ENCODE measurements at places on chromosomes 1 and 21.

DNA sequence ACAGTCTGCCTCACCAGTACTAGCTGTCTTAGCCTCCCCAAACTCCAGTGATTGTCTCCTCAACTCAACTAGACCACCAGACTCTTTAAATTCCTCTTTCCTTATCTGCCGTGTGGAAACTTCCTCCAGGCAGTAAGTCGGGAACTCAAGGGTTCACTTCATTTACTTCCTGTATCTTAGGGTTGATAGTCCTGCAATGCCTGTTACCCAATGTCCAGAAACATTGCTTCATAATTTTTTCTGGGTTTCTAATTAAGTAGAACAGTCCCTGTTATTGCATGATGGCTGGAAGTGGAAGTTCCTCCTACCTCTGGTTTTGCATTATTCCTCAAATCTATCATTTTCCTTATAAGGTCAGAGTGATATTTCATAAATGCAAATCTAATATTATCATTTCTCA, 60.8 kb upstream of the RNF11 start:
- DNase-seq, result no peak

DNA sequence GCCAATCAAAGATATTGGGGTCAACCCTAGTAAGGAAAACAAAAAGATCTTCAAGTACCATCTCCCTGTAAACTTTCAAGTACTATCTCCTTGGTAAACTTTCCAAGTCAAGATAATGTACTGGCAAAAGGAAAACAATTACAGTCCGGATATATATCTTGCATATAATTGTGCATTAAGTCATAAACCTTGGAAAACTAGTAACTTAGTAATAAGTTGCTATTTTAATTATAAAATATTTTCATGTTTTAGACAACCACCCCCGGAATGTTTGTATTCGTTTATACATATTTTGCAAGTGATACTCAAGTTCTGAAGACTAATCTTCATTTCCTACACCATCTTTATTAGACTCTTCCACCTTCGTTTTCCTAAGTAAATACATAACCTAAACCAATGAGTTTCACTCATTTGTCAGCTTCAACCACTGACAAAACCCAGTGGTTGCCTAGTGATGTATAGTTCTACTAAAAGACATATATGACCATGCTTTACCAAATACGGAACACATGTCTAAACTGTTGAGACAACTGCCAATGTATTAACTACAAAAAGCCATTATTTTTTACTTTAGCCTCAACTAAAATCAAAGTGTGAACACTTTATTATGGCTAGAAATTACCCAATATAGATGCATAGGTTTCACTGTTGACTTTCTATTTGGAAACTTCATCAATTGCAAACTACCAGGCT, 1.7 kb downstream of the AKT3 start:
- DNase-seq, result no peak

DNA sequence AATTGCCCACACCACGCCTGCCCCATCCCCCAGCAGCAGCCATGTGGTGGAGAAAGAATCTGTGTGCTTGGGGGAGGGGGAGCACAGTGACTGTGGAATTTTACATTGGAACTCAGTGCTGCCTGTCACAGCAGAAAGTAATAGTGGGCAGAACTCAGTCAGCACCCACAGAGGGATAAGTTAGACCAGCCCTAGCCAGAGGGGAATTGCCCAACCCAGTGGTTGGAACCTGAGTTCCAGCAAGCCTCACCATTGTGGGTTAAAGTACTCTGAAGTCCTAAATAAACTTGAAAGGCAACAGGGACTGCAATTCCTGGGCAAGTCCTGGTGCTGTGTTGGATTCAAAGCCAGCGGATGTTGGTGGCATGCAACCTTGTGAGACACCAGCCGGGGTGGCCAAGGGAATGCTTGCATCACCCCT, 88.8 kb downstream of the MRPL39 start:
- DNase-seq, result no peak

GRCh38 chr1:59532102-59532501, 235.2 kb downstream of the FGGY start:
- DNase-seq, result no peak

GRCh38 chr1:107782217-107782845, 182.6 kb downstream of the VAV3 start:
- no peak for DNase-seq

DNA sequence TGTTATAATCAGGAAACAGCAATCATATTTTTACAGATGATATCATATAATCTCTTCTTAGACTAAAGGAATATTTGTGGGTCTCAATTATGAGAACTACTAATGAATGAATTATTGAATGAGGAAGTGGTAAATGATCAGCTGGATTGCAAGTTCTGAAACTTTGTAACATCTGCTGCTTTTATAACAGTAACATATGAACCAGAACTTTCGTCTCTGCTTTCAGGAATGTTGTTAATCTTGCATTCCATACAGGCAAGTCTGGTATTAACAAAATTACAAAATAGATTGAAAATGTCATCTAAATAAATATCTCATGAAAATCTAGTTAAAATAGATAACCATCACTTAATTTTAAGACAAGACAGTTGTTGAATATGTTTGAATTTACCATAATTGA, 110.5 kb upstream of the COL11A1 start:
- DNase-seq, result no peak

GRCh38 chr1:22489823-22490222, 38.2 kb downstream of the ZBTB40 start:
- no peak for DNase-seq

DNA sequence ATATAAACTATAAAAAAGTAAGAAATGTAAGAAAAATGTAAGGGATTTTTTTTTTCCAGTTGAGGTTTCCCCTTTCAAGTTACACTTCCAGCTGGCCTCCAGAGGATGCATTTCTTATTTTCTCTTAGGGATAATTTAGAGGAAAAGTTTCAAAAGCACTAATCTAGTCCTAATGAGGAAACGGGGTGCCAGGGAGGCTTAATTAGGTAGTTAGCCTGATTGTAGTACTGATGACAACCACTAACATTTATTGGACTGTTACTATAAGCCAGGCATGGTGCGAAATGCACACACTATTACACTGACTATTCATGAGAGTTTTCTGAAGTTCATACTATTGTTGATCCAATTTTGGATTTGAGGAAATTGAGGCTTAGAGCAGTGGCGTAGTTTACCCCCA, 290.8 kb upstream of the FMN2 start:
- no peak for DNase-seq

DNA sequence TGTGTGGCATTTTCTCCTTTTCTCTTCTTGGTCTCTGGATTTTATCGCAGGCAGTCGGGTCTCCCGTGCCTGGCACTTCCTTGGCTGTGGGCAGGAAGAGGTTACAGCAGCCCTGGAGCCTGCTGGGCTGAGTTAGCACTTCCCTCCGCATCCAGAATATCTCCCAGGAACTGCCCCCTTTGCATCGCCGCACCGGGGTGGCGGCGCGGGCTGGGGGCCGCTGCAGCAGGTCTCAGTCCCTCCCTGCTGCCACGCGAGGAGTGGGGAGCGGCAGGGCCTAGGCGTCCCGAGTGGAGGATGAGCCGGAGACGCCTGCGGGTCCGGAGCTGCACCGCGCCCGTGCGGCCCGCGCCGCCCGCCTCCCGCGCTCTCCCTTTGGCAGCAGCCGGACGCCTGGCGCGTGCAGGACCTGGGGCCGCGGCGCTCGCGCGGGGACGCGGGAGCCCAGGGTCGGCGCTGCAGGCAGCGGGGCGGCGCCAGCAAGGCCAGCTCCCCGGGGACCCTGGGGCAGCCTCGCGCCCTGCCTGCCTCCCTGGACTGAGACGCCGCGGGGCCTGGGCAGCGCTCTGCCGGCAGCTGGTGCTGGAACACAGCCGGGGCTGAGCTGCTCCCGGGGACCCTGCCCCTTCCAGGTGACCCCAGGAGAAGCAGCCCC, 192.8 kb downstream of the PRDM2 start:
- no peak for DNase-seq

- DNase-seq, result no peak
Measured at GRCh38 chr1:2956576-2956975, 64.7 kb upstream of the ACTRT2 start.

DNA sequence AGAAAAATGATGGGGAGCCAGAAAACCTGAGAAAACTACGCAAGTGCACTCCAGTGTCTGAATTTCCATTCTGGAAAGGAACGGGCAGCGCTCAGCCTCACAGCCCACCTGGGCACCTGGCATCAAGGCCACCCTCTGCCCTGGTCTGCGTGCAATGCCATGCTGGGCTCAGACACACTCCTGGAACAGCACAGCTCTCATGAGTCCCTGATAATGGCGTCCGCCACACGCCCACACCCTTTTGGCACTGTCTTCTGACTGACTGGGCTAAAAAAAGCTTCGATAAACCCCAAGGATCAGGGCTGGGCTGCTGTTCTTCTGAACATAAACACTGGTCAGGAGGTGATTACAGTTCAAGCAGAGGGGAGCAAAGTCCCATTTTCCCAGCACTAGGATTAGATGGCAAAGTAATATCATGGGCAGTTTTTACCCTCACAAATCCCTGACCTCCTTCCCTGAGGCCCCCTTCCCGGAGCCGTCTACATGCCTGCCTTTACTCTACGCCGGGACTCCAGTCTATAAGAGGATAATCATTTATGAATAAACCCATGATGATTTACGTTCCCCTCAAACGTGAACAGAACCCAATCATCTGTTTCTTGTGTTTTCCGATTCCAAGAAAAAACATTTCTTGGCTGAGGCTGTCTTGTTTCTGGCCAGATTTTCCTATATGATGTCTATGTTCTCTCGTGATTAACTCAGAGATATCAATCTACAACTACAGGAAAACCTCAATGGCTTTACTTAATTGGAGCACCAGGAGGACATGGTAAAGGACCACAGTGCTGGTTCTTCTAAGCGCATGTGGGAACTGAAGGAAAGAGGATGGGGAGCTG, 22.6 kb downstream of the RCAN1 start:
- no peak for DNase-seq

GRCh38 chr1:9202240-9202870, 32.2 kb upstream of the H6PD start:
- no peak for DNase-seq

DNA sequence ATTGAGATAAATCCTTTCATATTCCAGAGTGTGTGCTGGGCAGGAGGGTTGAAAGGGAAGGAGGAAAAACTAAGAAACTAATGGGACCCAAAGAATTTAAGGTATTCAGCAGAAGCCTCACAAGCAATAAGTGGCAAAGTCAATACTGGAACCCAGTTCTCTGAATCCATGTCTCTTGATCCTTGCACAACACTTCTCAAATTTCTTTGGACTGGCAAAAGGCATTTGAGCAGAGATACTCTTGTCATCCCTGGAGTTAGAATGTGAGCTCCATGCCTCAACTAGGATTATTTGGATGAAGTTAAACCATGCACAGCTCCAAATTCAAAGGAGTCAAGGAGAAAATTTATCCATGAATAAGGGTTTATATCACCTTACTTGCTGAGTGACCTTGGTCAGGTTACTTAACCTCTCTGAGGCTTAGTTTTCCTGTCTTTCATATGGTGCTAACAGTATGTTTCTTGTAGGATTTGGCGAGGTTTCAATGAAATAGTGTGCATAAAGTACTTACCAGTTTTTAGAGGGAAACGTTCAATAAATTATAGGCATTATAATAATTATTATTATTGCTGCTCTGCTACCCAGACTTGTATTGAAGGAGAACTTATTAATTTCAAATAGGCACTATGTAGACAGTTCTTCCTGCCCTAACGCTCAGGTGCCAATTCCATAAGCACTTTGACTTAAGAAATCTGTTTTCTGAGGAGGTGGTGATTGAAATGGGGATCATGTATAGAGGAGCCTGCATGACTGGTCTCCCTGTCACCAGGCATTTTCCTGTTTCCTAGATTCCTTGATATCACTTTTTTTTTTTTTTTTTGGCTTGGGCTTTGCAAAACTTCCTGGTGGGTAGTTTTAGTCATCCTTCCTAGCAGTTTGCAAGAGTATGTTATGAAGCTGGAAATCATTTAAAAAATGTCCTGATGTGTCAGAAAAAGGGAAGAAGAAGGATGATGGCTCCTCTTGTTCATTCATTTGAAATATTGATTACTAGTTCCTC, 125.0 kb upstream of the JUN start:
- DNase-seq, result no peak

- no peak for DNase-seq
Measured at GRCh38 chr1:117670976-117671780, 65.3 kb downstream of the TENT5C start.

GRCh38 chr1:198548890-198549289, 8.4 kb upstream of the ATP6V1G3 start:
- DNase-seq, result no peak

GRCh38 chr1:115781851-115782250, 13.3 kb upstream of the CASQ2 start:
- DNase-seq, result no peak

DNA sequence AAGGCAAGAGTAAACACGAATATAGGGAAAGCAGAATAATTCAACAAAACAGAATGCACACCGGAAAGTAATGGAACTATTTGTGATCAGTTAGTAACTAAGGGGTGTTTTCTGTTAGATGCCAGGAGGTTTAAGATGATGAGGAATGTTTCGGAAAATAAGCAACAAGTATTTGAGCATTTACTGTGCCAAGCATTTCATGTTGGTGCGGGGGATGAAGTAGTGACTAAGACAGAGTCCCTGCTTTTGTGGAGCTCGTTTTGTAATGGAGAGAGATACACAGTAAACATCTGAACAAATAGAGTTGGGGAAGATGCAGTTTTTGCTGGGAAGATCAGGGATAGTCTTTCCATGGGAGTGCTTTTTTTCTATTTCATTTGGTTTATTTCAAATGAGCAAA, 78.7 kb downstream of the DYRK1A start:
- no peak for DNase-seq

DNA sequence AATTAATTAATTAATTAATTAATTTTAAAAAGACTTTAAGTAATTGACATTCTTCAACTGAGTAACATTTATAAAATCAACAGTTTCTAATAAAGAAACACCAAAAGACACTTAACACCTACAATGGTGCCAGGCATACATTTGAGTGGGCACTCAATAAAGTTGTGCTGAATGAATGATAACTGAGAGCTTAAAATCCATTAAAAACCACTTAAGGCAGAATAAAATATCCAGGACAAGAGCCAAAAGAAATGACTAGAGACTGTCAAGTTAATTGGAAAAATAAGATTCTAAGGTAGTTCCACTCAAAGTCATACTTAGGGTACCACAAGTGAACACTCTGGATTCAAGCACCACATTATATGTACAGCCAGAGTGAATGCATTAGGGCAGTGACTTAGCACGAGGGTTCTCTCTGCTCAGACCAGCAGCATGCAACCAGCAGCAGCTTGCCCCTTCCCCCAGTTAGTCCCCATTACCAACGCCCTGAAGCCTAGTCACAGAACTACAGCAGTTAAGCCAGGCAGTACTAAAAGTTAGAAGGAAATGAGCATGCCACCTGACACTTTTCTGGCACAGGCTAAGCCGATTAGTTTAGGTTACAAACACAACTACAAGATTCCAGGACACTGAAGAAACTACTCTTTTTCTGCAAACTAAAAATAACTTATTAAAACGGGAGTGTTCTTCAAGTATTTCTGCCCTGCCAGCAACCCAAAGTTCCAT, 46.5 kb downstream of the LUZP1 start:
- DNase-seq, result no peak

DNA sequence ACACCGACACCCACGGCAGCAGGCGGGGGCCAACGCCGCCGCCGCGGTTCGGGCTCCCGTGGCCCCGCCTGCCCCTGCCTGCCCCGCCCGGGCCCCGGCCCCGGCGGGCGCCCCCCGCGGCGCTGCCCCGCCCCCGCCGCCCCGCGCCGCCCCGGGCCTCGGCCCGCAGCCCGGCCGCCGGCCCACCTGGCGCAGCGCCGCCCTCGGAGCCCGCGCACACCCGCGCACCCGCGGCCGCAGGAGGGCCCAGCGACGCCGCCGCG, at the start of gene WNT3A:
WNT3A (plus strand) TSS at position 213 of the 263 bp plus-strand sequence. CDS start 131 bp downstream, outside the sequence.
- DNase-seq, result no peak

GRCh38 chr1:179817056-179817455, 60.5 kb downstream of the TOR1AIP2 start:
- DNase-seq, result no peak

Measured in stimulated activated CD8-positive, alpha-beta memory T cell treated with anti-CD3 and anti-CD28 coated beads, Interleukin-15, amount 100 ng/mL, for 4 hours (primary cell).